ENCODE measurements at places on chromosomes 7 and 10.

DNA sequence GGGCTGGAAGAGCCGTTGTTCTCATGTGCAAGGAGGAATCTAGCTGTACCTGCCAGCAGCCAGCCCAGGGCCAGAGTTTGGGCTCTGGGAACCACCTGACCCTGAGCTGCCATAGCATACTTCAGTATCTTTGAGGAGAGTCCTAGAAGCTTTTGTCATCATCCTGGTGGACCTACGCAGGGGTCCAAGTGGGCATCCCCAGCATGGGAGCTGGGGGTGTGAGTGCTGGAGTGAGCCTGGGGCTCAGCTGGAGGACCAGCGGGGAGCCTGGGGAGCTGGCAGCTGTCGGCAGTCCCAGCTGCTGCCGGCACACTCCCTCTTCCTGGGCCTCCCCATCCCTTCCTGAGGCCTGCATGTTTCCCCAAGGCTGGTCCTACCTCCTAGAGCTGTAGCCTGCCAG, 32.5 kb downstream of the C10orf105 start:
- no peak for DNase-seq

DNA sequence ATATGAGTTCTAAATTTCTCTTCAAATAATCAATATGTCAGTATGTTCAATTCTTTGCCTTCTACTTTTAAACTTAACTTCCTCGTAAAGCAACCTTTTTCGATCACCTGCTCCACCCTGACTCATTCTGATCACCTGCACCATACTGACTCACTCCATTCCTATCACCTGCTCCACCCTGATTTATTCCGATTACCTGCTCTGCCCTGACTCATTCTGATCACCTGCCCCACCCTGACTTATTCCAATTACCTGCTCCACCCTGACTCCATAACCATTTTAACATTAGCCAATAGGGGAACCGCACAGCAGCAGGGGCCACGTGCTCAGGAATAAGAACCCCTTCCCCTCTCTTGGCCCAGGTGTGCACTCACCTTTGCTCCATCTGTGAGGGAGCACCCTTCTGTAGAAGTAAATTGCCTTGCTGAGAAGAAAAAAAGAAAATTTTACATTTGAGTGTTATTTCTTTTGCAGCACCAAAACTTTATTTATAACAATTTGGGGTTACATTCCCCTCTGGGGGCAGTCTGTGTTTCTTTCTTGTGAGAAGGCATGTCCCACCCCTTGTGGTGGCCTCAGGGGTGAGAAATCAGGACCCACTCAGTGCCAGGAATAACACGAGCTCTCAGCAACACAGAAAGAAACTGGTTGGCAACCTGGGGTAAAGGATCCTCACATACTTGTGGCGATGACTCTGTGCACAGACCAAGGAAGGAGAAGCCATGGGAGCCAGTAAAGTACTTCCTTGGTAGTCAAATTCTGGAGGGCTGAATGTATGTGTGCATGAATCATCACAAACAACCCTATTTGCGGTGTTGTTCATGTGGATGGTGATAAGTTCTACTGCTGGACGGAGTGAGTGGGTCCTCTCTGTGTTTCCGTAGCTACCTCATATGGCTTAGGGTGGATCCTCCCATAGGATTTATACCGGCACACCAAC, 29.4 kb upstream of the PPP1R9A start:
- DNase-seq = no peak

- DNase-seq = no peak
These were observed 2.2 kb downstream of the PDZD7 start for GRCh38 chr10:101028446-101029337.

- DNase-seq = no peak
These were observed 33.5 kb upstream of the SFTPD start for GRCh38 chr10:79982362-79982800.

DNA sequence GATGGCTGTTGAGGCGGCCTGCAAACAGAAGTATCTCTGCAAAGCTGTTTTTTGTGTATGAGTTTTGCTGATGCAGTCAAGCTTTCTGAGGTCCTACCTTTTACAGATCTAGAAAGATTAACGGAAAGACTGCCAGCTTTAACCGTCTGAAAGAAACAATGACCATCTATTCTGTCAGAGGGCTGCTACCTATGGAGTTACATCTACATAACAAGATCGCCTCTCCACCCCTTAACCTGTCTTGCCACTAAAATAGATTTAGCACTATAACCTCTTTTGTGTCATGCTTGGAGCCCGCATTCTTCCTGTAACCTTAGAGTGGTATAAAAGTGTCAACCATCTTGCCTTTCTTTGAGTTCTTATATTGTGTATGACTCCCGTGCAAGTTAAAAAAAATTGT, 291.2 kb downstream of the POM121L12 start:
- no peak for DNase-seq

GRCh38 chr7:47553309-47553708, 28.6 kb downstream of the TNS3 start:
- no peak for DNase-seq

DNA sequence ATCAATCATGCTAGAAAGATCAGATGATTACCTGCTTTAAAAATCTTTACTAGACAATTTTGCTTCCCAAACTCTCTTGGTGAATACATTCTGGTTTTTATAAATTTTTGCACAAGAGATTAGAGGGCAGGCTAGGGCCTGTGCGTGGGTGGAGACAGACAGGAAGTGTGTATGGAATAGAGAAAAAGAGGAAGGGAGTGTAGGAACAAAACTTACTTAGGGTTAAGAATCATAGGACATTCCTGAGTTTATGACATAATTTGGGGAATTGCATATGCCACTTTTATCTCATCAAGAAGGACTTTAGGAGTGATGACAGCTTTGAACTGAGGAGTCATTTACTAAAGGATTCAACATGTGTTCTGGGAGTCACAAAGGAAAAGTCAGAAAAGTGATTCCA, 31.3 kb downstream of the LAMB1 start:
- DNase-seq = no peak

- peak; percentile 39 for DNase-seq
These were observed 105.9 kb upstream of the ANLN start for GRCh38 chr7:36283711-36284130.
